ENCODE measurements at places on chromosomes 13 and 19. TPM values are rescaled to one million over a fixed set of nuclear protein-coding genes. Genes with fewer than 3 reads are reported as not detected.

Gene SLC25A41
- 0.63 TPM for total RNA-seq

Gene GSK3A
- total RNA-seq: 33.2 TPM

Gene PLIN5
- 3.8 TPM for total RNA-seq

Gene CYP4F3
- total RNA-seq: under 0.01 TPM

Gene CGB7
- total RNA-seq: not detected

Gene ZNF850
- 8.8 TPM for total RNA-seq

Gene NUMBL
- total RNA-seq: 39.8 TPM

Gene TRAPPC2B
- 24.1 TPM for total RNA-seq

Gene LPAR6
- 6.3 TPM for total RNA-seq

Gene SYT3
- total RNA-seq: 24.7 TPM

Gene FREM2
- total RNA-seq: 3.8 TPM

Gene MTUS2
- 6.9 TPM for total RNA-seq

Gene CEACAM7
- not detected for total RNA-seq

Gene FSTL3
- 2.8 TPM for total RNA-seq

Gene NRTN
- total RNA-seq: not detected

Gene GIPC3
- under 0.01 TPM for total RNA-seq

All from parietal lobe (tissue), 2 donors.